ENCODE measurements at places on chromosomes 6 and 20. TPM values are rescaled to one million over a fixed set of nuclear protein-coding genes. Genes with fewer than 3 reads are reported as not detected.
A peak's percentile ranks its signal among the peaks of the same experiment; 100 is the strongest.

Gene COL9A1
- not detected for total RNA-seq

Gene SRSF6
- total RNA-seq = 207 TPM

Gene NHSL1
- total RNA-seq = 0.86 TPM

Gene RNF217
- total RNA-seq = 1.8 TPM

Gene ETV7
- total RNA-seq = 0.88 TPM

DNA sequence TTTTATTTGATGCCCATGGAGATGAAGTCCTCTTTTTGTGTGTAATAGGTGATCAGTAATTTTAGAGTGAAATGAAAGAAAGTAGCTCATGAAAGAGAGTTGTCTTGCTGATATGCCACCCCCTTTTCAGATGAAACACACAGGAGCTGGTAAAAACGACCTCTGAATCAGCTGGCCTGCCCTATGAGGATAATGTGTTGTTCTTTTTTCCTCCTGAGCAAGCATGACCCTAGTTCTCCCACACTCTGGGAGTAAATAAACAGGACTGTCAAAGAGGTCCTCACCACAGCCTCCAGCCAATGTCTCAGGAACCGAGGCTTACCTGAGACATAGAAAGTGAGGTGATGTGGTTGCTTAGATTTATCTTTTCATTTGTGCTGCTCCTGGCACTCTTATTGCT is 29.5 kb downstream of the GPX5 start:
- no peak overlapping the region for H3K4me3 ChIP-seq
- no peak for DNase-seq
- H3K4me1 ChIP-seq = peaks cover 6% of the 10 kb centered on the region
- peaks cover 41% of the 10 kb centered on the region for H3K27me3 ChIP-seq

GRCh38 chr6:96898241-96898851 is 655 bp upstream of the NDUFAF4 start:
- peak overlapping the region; percentile 98 for H3K27ac ChIP-seq
- H3K4me3 ChIP-seq = peak overlapping the region; percentile 98
- no peak for DNase-seq
- H3K27me3 ChIP-seq = peaks cover 2% of the 10 kb centered on the region
- H3K4me1 ChIP-seq = peaks cover 21% of the 10 kb centered on the region
- H3K36me3 ChIP-seq = peaks cover 10% of the 10 kb centered on the region

DNA sequence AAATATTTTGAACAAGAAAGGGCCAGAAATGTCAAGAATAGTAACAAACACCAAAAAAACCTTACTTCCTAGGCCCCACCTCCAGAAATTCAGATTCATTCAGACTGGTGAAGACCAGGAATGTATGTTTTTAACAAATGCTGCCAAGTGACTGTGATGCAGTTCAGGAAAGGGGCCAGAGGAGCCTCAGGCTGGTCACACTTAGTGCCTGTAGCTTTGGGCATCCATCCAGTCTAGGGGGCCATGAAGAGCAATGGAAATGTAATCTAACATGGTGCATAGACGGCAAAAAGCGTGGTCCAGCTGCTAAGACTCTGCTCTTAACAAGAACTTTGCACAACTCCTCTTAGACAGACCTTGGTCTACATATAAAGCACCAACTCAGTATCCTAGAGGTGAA is 7.1 kb downstream of the GJA1 start:
- no peak for DNase-seq
- no peak overlapping the region for H3K4me3 ChIP-seq
- H3K27me3 ChIP-seq = peaks cover 21% of the 10 kb centered on the region
- peaks cover 7% of the 10 kb centered on the region for H3K4me1 ChIP-seq
- H3K36me3 ChIP-seq = no peaks in the 10 kb centered on the region

- DNase-seq = no peak
- no peaks in the 10 kb centered on the region for H3K27me3 ChIP-seq
- no peak overlapping the region for H3K4me3 ChIP-seq
- no peak overlapping the region for H3K27ac ChIP-seq
- no peaks in the 10 kb centered on the region for H3K36me3 ChIP-seq
- H3K4me1 ChIP-seq = peaks cover 9% of the 10 kb centered on the region
Measured at GRCh38 chr6:42896178-42896719, 16.8 kb downstream of the RPL7L1 start.

GRCh38 chr20:16069389-16070010 is 503.7 kb downstream of the KIF16B start:
- no peaks in the 10 kb centered on the region for H3K4me1 ChIP-seq
- H3K36me3 ChIP-seq = no peaks in the 10 kb centered on the region
- DNase-seq = no peak
- H3K27me3 ChIP-seq = no peaks in the 10 kb centered on the region
- H3K4me3 ChIP-seq = no peak overlapping the region

DNA sequence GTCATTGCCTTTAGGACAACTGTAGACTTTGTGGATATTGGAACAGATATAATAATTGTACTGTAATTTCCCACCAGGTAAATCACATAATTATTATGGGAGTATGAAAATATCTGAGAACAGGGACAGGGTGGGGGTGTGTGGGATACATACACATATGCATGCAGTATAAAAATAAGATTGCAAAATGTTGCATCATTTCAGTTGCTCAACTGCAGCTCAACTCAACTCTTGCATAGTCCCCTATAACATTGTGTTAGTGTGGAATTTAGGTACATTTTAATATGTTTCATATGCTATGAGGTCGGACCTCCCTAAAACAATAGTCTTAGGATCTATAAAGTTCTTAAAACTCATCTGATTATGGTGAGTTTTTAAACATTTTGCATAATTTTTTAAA is 275.0 kb upstream of the FLRT3 start:
- H3K36me3 ChIP-seq = no peaks in the 10 kb centered on the region
- no peak for DNase-seq
- no peaks in the 10 kb centered on the region for H3K27me3 ChIP-seq
- H3K27ac ChIP-seq = no peak overlapping the region

Data from activated T-helper 1 cell treated with anti-CD3 and anti-CD28 coated beads, Interleukin-12 subunit alpha, Interleukin-12 subunit beta, Interleukin-2, Interleukin-4 antibody, amounts not matched to agents 30 ng/mL and 10 ng/mL and 1 ng/mL, durations not matched to agents 14 hours and 24 hours and 36 hours (primary cell).